ENCODE measurements at places on chromosomes 16 and 17. TPM values are rescaled to one million over a fixed set of nuclear protein-coding genes. Genes with fewer than 3 reads are reported as not detected.

Gene CPPED1
- 9.2 TPM for total RNA-seq

Gene CMTM2
- total RNA-seq = not detected

Gene OR4D1
- 0.17 TPM for total RNA-seq

GRCh38 chr16:80608946-80609345 lies 68.2 kb downstream of the DYNLRB2 start:
- H3K4me3 ChIP-seq = no peak overlapping the region
- no peak overlapping the region for H3K27ac ChIP-seq
- DNase-seq = no peak
- 0 out of 2 replicates have a peak, but pooled peaks cover 3% of the 10 kb centered on the region for H3K36me3 ChIP-seq
- H3K27me3 ChIP-seq = no peaks in the 10 kb centered on the region
- peaks cover 8% of the 10 kb centered on the region for H3K4me1 ChIP-seq

- no peaks in the 10 kb centered on the region for H3K4me1 ChIP-seq
- no peak for DNase-seq
These were observed 50.6 kb downstream of the PLD6 start for GRCh38 chr17:17155568-17155967.

DNA sequence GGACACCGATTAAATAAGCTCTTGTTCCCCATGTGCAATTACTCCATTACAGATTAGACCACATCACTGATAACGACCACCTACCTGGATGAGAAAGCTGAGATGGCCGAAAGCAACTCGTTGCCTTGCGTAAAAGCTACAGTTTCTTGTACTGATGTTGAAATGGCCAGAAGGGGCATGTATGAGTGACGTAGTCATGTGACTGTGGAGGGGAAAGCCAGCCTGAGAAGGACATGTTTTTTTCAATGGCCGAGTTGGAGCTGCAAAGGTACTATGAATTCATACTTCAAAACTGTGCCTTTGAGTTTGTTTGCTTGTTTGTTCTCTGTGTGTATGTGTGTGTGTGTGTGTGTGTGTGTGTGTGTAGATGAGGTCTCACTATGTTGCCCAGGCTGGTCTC lies 17.0 kb upstream of the HYDIN start:
- no peak overlapping the region for H3K27ac ChIP-seq
- no peaks in the 10 kb centered on the region for H3K36me3 ChIP-seq
- DNase-seq = no peak
- H3K4me1 ChIP-seq = peaks cover 22% of the 10 kb centered on the region
- H3K27me3 ChIP-seq = no peaks in the 10 kb centered on the region
